ENCODE measurements at places on chromosomes 12 and 14.

GRCh38 chr12:31896514-31897039, 62.6 kb upstream of the RESF1 start:
- DNase-seq: peak; percentile 93

DNA sequence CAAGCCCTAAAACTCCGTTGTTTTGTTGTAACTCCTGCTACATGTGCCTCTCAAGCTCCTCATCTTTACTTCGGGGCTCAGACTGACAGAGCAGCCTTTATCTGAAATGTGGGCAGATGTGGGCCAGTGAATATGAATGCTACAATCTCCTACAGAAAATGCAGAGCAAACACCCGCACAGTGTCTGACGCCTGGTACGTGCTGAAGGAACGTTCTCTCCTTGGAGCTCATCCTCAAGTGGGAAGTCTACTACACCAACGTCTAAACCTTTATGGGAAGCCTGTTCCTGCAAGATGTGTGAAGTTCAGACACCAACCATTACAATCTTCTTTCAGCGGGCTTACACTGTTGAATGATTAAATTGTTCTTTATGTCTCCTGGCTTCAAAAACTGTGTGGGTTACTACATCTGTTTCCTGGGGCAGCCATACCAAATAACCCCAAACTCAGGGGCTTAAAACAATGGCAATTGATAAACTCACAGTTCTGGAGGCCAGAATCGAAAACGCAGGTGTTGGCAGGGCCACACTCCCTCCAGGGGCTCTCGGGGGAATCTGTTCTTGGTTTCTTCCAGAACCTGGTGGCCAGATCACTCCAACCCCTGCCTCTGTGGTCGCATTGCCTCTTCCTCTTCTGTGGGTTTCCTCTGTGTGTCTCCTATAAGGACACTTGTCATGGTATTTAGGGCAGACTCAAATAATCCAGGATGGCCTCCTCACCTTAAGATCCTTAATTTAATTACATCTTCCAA, 179.7 kb upstream of the PLXNC1 start:
- DNase-seq: no peak

DNA sequence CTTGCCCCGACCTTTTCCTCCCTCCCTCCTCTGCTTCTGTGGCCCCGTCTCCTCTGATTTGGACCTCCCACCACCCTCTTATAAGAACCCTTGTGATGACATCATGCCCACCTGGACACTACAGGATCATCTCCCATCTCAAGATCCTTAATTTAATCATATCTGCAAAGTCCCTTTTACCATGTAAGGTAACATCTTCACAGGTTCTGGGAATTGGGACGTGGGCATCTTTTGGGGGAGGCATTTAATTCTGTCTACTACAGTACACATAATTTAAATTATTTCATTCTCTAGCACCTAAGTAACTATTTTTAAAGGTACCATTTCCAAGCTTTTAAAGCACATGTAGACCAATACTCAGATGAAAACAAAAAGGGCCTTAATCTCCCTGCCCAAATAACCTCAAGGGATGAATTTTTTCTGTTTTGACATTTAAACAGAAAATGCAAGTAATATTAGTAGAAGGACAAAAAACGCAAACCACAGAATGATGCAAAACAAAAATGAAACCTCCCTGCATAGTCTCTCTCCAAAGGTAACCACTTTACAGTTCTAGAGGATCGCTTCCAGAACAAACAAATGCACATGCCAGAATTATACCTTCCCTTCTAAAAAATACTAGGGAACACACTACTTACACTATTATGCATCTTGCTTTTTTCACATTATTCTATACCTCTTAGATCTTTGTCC, 222.1 kb downstream of the AACS start:
- no peak for DNase-seq

- no peak for DNase-seq
These were observed 36.7 kb downstream of the TRMT5 start for GRCh38 chr14:60944204-60944603.

DNA sequence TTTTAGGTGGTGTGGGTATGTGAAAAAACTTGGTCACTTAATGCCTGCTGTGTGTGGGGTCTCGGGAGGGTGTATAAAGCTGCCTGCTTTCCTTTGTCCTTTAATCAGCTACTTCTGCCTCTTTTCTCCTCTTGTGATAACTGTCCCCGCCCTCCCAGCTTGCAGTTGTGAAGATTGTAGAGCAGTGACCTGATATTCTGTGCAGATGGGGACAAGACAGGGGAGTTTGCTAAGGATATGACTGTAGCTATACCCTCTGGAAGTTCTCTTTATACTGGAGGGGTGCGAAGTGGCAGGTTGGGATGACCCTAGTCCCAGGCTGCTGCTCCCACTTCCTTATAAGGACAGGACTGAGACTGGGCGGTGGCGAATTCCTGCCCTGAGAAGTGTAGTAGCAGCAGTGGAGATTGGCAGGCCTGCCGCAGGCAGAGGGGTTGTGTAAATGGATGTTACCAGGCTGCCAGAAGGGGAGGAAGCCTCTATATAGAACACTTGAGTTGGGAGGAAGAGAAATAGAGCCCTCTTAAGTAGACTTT, 835 bp downstream of the MYL6 start:
- DNase-seq: peak; percentile 39

DNA sequence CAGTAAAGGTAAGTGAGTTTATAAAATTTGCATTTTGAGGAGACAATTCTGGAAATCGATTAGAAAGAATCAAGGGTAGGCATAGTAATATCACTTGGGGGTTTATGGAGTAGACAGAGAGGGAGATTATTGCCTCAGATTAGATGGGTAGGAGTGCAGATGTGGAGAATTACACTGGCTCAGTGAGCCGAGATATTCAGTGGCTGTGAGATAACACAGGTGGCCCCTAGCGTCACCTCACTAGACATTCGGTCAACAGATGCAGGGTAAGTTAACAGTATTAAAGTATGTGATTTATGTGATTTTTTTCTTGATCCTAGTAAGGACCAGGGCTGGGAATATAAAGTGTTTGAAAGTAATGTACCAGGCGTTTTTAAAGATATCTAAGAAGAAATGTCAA, 39.6 kb upstream of the KLRD1 start:
- no peak for DNase-seq

DNA sequence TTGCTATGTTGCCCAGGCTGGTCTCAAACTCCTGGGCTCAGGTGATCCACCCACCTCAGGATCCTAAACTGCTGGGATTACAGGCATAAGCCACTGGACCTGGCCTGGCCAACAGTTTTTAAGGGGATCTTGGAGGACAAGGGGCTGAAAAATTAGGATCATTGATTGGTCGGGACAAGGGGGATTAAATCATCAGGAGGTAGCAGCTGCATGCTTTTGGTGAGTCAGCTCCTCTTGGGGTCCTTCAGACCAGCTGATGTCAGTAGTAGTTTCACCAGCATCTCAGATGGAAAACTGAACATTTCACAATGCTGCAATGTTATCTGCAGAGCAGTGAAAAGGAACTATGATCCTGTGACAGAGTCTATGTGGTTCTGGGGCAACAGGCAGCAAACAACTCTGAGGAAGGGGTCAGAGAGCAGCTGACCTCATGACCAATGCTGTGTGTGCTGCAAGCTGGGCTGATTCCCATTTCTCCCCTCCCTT, 6.3 kb downstream of the LRRC74A start:
- DNase-seq: no peak

GRCh38 chr14:31204593-31205534, 2.7 kb downstream of the HECTD1 start:
- no peak for DNase-seq

GRCh38 chr12:69932676-69933552, 107.9 kb downstream of the MYRFL start:
- DNase-seq: no peak

DNA sequence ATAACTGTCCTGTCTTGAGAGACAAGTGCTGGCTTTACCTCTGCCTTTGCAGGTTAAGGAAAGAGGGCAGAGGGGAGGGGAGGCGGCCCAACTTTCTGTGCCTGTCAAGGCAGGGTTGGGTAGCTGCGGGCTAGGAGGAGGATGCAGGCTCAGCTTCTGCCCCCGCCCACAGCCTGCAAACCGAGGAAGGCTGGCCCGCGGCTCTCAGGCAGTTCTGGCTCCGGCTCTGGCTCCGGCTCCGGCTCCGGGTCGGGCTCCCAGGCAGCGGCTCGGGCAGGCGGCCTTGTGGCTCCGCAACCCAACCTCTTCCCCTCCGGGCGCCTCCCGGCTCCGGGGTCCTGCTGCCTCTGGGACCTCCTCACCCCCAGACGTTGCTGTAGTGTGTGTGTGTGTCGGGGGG, 92.9 kb downstream of the TMEM30B start:
- no peak for DNase-seq

DNA sequence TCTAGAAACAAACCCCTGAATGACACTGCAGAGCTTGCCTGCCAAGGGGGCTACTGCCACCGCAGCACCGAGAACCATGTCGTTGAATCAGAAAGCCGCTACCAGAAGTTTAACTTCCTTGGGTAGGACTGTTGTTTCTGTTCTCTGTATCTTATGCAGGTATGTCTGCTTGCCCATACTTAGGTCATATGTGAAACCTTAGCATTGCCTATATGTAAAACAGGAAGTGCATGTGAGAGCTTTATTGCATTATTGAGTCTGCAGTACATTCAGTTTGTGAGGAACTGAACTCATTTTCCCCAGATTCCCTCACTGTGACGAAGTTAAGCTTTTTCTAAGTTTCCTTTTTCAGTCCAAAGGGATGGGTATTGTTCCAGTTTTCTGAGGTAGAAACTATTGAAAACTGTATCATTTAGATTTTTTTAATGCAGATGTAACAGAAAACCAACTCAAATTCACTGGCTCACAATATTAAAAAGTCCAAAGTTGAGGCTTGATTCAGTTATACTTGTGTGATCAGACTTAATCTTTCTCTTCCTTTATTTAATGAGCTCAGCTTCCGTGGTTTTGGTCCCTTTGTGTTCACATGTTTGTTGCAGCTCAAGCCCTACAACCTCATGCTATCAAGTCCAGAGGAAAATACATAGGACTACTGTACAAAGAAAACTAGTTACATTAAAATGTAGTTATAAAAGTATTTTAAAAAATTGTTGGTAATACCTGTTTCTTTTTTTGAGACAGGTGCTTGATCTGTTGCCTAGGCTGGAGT, 6.9 kb downstream of the FBXO34 start:
- no peak for DNase-seq

DNA sequence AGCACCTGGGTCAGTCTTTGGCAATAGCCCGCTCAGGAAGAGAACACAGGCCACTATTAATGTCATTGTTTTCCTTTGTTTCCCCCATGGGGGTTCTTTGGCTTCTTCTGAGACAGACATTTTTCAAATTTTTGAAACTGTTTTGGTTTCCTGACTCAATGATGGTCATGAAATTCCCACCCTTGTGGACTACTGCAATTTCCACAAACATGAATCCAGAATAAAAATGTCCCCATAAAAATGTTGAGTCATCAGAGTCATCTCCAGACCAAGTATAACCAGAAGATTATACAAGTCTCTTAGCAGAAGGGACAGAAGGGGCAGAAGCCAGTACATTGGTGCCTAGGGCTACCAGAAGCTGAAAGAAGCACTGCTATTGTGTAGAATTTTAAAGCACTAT, 29.1 kb downstream of the SLCO1A2 start:
- no peak for DNase-seq

DNA sequence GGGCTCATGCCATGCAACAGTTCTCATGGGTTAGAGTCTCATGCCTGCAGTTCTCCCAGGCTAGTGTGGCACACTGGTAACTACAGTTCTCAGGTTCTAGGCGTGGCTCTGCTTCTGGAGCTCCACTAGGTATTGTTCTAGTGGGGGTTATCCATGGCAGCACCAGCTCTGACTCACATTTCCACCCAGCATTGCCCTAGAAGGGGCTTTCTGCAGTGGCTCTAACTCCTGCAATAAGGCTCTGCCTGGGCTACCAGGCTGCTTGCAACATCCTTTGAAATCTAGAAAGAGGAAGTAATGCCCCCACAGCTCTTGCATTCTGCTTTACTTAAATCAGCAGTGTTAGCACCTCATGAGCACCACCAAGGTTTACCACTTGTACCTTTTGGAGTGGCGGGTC, 220.3 kb upstream of the ARID2 start:
- DNase-seq: no peak

DNA sequence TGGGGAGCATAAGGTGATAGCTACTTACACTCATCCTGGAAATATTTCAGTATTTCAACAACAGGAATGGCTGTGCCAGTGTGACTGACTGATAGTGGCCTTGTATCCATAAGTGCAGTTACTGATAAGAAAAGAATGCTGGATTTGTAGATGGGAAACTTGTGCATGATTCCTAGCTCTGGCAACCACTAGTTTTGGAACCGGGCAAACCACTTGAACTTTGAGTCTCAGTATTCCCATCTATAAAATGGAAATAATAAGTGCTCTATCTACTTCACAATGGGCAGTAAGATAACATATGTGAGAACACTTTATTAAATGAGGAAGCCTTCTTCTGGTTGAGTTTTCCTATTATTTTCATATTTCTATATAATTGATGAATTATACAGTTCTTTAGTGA, 77.2 kb downstream of the TPH2 start:
- no peak for DNase-seq

DNA sequence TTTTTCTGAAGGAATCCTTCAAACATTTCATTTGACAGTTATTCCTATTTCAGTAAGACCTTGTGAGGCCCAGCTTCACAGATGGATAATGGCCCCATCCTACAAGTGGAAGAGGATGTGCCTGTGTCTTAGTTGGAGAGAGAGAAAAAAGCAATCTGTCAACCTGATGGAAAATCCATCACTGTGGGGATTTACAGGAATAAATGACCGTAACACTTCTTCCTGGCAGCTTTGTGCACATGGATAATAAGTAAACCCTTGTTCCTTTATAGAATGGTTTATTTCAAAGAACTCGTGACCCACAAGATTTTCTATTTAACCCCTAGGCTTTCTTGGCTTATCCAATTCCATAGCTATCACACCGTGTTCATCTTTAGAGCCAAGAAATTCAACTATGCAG, 121.4 kb upstream of the PCED1B start:
- DNase-seq: no peak

DNA sequence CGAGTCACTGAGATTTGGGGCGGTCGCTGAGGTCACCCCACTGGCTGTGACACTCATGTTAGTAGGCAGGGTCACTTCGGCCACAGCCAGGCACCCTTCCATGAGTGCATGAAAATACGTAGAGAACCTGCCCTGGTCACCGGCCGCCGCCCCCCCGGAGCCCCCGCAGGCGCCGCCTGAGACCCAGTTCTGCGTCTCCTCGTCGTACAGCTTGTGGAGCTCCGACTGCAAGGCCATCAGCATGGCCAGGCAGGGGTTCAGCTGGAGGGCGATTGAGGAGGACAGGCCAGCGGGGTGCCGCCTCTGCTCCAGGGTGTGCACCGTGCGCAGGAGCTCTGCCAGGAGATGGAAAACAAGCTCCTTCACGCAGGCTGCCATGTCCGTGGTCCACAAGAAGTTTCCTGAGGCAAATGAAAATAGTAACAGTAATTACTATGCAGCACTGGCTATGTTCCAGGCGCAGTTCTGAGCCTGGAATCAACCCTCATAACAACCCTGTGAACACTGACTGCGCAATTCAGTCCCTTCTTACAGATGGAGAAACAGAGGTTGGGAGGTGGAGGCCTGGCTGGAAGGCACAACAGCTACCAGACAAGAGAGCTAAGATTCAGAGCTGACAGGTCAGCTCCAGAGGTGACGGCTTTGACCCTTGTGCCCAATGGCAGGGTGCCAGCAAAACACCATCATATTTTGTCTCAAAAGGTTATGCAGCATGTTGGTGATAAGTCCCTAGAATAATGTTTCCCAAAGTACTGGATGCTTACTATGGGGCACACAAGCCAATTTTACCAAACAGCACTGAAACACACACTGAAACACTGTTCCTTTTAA, 59.9 kb downstream of the TRAFD1 start:
- no peak for DNase-seq

- no peak for DNase-seq
These were observed 643 bp upstream of the TAMALIN start for GRCh38 chr12:52005903-52006703.
